A172 (cell line): ENCODE measurements at places on chromosomes 1 and 21. TPM values are rescaled to one million over a fixed set of nuclear protein-coding genes. Genes with fewer than 3 reads are reported as not detected.

Gene L1TD1
- not detected in 2 replicates for total RNA-seq

Gene MCM3AP
- total RNA-seq, result 57.6 and 61.7 TPM in 2 replicates

Gene KIRREL1
- total RNA-seq, result 145 and 179 TPM in 2 replicates

Gene PITHD1
- total RNA-seq, result 47.9 and 73.3 TPM in 2 replicates

Gene VWA5B1
- total RNA-seq, result not detected in 2 replicates

Gene LYPD8
- 0.46 and 1.4 TPM in 2 replicates for total RNA-seq

Gene C1QTNF12
- not detected in 2 replicates for total RNA-seq

Gene AADACL4
- total RNA-seq, result not detected in 2 replicates

Gene TACSTD2
- not detected in 2 replicates for total RNA-seq

- peak; percentile 82 for DNase-seq
These were observed 218.7 kb upstream of the COA6 start for GRCh38 chr1:234154320-234155251.

DNA sequence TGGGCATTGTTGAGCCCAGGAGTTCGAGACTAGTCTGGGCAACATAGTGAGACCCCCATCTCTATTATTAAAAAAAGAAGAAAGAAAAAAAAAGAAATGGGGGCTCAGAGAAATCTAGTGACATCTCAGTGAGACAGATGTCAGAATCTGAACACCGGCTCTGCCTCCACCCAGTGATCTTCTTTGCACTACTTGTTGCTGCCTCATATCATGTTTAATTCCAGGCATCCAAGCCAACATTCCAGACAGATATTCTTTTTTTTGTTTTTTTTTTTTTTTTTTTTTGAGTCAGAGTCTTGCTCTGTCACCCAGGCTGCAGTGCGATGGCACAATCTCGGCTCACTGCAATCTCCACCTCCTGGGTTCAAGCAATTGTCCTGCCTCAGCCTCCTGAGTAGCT, 5.0 kb upstream of the ARL8A start:
- no peak for DNase-seq

GRCh38 chr1:13801655-13802486, 101.9 kb downstream of the PRDM2 start:
- no peak for DNase-seq

GRCh38 chr1:16386454-16387113, 19.5 kb downstream of the SZRD1 start:
- peak; percentile 90 for DNase-seq

DNA sequence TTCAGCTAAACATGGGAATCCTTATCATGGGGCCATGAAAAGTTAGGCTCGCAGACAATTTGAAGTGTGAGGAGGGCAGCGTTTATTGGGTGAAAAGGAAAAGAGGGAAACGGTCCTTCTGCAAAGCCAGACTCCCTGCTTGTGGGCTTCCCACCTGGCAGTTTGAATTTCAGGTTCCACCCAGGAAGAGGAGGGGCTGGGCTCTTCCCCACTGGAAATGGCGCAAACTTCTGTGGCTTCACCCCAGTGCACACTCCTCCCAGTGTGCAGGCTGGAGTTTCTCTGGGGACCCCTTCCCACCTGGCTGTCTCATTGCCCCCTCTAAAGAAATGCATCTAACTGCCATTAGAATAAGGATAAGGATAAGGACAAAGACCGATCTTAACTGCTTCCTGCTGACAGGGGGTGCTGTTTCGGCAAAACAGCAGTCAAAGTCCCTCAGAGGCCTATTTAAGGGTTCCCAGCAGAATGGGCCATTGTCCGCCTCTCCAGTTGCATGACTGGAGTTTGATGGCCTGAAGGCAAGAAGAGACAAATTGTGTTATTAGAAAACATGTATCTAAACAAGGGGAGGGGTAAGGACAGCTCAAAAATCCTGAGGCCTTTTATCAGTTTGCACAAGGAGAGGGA, 20.4 kb downstream of the AIM2 start:
- no peak for DNase-seq

GRCh38 chr1:59418363-59419144, 121.7 kb downstream of the FGGY start:
- no peak for DNase-seq

- peak; percentile 79 for DNase-seq
These were observed 26.5 kb downstream of the RIPPLY3 start for GRCh38 chr21:37032877-37033471.

DNA sequence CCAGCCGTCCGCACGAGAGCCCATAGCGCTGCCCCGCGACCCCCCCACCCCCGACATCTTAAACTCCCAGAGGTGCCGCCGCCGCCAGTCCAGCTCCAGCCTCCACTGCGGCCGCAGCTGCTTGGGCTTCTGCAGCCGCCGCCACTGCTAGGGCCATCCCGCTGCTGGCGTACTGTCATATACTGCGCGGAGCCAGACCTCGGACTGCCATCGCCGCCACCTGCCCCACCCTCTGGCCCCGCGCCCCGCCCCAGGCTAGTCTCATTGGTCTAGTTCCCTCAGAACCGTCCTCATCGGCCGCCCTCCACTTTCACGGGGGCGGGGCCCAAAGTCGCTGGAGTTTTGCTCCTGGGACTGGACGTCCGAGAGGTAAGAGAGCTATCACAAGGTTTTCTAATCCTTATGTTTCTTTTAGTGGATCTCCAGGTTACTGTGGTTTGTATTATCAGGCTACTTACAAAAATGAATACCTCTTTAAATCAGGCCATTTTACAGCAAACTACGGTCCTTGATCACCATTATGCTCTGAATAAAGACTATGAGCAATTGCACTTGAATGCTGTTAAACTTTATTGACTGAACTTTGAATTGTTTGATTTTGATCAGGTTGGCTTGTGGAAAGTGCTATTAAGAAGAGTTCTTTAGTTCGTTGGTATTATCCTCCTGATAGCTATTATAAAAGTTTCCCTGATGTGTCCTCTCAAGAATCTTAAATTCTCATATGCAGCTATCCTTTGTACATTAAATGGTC, 2.8 kb upstream of the CD1D start:
- DNase-seq, result peak; percentile 85

GRCh38 chr1:194870860-194871259, 1684.4 kb upstream of the B3GALT2 start:
- no peak for DNase-seq

DNA sequence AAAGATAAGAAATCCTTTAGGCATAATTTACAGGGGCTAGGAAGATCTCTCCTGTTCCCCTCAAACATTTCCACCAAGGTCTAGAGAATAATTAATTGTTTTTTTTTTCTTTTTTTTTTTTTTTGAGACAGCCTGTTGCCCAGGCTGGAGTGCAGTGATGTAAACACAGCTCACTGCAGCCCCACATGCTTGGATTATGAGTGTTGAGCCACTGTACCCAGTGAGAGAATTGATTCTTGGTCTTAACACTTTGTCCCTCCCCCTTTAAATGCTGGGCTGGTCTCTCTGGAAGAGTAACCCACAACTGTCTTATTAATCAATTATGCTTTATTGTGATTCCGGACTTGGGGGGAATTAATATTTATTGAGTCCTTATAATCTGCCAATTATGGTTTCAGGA, 33.4 kb downstream of the ATF3 start:
- DNase-seq, result no peak

GRCh38 chr21:44303490-44303981, 3.7 kb downstream of the PFKL start:
- DNase-seq, result no peak

DNA sequence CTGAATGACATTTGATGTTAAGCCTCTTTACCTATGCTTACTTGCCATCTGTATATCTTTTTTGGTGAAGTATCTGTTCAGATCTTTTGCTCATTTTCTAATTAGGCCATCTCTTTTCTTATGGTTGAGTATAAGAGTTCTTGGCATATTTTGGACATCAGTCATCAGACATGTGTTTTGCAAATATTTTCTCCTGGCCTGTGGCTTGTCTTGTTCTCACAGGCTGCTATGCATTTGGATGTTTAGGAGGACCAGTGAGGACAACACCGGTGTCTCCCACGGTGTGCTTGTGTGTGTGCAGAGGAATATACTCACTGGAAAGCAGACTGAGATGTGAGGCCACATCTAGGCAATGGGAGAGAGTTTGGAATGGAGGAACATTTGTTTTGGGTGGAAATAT, 87.1 kb upstream of the LYST start:
- DNase-seq, result peak; percentile 91

DNA sequence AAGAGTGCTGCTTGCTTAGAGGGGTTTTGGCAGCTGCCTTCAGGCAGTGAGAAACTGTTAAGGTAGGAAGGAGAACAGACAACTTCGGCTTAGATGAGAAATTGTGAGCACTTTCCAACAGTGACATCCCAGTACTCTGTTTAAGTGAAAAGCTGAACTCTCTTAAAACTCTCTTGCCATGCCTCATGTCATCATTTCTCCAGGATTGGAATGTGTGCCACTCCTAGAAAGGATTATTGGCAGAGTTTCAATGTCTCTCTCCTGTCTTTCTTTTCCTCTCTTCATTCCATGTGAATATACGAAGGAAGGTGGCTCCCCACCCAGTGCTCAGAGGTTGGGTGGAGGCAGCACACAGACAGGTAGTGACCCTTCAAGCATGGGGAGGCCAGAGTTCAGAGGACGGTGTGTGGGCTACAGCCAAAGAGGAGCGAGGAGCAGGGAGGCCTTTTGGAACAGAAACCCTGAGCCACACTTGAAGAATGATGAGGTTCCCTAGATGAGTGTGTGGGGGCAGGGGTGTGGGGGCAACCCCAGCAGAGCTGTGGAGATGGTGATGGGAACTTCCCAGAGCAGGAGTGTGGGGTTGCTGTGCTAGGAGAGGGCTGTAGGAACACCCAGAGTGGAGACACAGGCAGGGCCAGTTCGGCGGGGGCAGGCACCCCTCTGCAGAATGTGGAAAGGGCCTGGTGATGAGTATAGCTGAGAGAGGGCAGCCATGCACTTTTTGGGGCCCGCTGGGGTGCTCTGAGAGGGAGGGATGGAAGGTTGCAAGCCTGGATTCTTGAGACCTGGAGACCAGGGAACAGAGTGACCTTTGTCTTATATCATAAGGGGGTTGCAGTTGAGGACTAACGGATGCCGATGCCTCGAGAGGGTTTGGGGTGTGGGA, 58.8 kb downstream of the GALNT2 start:
- DNase-seq, result peak; percentile 70

GRCh38 chr1:234647245-234647644, 37.3 kb upstream of the IRF2BP2 start:
- no peak for DNase-seq

DNA sequence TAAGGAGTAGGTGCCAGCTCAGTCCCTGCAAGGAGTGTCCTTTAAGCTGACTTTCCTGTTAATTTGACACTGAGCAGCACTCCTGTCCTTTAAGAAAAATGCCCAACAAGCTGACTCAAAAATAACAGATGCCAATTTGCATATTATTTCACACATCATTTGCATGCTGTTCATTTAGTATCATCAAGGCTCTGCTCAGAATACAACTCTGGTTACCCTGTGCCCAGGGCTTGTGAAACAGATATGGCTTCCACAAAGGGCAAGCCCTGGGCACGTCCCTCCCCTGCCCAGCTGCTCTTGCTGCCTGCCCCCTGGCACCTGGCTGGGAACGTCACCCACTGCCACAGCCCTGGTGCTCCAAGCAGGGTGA, 10.3 kb downstream of the KCNN3 start:
- no peak for DNase-seq

- no peak for DNase-seq
These were observed 3.2 kb upstream of the TAL1 start for GRCh38 chr1:47235241-47235681.

DNA sequence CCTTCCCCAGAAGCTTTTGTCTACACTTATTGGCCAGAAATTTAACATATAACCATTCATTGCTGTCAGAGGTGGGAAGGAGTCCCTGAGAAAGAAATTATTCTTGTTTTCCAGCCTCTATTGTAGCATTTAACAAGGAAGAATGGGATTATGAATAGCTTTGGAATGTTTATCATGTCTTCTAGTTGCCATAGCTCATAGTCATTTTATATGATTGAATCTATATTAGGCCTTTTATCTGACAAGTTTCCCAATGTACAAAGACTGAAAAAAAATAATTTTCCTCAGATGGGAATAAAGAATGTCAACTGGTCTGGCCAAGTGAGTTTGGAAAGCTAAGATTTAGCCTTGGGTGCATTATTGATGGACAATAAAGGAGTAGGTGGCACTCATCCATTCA, 28.3 kb downstream of the PTPRC start:
- DNase-seq, result no peak

DNA sequence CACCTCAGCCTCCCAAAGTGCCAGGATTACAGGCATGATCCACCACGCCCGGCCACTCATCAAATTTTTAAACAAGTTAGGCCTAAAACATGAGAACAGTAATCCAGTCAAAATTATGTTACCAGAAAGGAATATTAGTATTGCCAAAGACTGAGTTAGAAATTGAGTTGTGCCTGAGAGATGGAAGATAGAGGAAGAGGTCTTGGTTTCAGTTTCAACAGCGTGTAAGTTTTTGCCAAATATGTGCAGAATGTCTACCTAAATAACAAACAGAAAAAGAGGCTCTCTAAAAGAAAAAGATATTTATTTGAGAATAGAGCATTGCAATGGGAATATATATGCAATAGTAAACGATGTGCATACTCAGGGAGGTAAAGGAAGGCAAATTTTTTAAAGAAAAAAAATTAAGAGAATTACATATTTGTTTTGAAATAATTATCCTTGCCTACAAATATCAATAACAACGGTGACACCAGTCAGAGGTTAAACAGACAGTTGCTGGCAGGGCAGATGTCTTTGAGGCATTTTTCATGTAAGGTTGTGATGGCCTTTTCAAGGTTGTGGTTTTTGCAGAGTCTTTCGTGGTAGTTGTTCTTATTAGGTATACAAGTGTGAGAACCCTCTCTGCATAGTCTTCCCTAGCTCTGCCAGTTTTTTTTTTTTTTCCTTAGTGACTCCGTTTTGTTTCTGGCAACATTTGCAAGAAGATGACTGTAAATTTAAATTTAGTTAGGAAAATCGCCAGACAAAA, 2.2 kb upstream of the CD1B start:
- no peak for DNase-seq

- DNase-seq, result no peak
These were observed 115.9 kb upstream of the IVNS1ABP start for GRCh38 chr1:185432948-185433347.

- DNase-seq, result no peak
These were observed at the start of gene SLC6A17 for GRCh38 chr1:110150330-110151174. TSS of gene SLC6A17 (plus strand) at chr1:110150494. CDS start at chr1:110166930, 16,436 bp downstream.

DNA sequence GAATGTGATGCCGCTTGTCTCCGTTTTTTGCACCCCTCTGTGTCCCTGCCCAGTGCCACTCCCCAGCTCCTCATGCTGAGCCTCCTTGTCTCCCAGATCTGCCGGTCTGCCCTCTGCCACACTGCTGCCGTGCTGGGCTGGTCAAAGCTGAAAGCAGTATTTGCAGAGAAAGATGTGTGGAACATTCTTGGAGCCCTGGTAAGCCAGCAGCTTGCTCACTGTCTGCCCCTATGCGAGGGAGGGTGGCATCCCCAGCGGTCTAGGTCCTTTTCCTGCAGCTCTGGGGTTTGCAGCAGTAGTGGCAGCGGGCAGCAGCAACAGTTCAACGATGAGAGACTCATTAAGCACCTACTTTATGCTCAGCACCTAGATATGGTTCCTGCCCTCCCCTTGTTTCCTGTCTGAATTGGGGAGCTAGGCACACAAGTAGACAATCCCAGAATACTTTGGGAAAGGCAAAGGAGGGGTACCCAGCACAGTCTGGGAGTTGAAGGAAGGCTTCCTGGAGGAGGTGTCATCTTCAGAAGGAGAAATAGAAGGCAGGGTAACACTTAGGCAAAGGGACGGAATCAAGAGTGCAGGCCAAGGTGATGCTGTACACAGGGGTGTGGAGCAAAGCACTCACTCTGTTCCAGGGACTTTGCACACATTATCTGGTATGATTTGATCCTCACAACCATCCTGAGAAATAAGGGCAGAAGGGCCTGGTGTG, 63.1 kb downstream of the KIF21B start:
- DNase-seq, result no peak

GRCh38 chr1:57550092-57550491, 126.2 kb upstream of the DAB1 start:
- DNase-seq, result no peak
